ENCODE measurements at places on chromosomes 7 and 10.
A peak's percentile ranks its signal among the peaks of the same experiment; 100 is the strongest.

DNA sequence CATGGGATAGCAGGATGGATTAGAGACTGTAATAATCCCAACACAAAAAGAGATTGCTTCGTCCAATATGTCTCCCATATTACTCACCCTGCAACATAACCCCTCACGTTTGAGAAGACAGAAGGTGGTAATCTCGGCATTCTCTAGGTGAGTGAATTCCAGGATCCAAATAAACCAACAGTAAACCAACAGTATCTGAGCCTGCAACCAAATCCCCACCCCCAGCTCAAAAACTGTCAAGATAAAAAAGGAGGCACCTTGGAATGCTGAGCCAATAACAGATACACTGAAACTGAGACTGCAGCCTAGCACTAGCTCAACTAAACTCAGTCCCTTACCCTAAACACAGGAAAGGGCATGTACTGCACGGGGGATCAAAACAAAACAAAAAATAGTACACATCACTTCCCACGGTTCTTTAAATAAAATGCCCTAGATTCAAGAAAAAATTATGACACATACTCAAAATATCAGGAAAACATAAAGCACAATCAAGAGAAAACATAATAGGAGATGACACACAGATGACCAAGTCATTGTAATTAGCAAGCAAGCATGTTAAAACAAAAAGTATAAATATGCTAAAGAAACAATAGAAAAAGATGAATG is 28.0 kb downstream of the IPMK start:
- DNase-seq: no peak

DNA sequence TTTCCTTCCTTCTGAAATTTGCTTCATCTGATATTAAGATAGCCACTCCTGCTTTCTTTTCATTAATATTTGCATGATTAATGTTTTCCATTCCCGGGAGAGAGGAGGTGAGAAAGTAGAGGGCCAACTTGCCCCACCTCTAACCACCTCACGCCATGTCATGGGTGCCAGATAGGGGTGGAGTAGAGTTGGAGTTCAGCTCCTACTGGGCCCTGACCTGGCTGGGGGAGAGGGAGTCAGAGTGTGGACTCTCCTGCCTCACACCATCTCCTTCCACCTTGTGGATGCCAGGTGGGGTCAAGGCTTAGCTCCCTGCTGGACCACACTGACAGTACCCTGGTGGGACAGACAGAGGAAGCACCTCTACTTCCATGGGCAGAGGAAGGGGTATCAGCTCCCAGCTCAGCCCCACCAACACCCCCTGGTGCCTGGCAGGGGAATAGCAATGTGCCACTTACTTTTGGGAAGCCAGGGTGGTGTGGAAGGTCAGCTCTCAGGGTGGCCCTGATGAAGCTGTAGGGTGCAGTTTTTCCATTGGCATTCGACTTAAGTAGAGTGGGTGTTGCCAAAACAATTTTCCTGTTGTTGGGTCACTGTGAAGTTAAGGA is 28.0 kb downstream of the CHST12 start:
- peak; percentile 71 for DNase-seq

GRCh38 chr7:23918856-23919255 is 208.8 kb downstream of the STK31 start:
- DNase-seq: no peak

DNA sequence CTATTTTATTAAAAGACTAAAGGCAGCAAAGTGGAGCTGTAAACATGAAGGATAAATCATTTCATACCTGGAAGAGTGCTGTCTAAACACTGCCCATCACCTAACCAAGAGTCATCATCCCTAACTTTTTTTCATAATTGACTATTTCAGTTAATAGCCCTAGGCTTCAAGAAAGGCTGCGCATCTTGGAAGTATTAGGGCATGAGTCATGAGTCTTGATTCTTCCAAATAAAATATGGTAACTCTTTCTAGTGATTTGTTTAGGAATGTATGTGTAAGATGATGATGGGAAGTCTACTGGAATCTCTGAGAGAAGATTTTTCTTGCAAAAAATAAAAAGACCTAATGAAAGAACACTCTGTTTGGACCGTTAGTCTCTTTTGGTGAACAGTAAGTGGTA is 207.7 kb upstream of the AHR start:
- DNase-seq: no peak

DNA sequence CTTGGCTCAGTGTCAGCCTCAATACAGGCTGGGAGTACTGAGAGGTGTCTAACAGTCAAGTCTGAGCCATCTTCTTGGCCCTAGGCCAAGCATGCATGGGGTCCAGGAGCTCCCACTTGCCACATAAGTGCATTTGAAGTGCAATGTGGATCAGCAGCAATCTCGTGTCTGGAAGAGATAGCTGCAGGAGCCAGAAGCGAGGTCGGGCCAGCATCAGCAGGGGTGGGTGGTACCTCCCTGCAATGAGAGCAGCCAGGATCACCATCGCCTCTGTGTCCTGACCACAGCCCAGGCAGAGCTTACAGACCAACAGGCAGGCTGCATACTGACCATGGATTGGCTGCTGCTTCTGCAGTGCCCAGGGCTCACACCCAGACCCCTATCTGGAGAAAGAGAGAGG is 83.0 kb upstream of the CXCL12 start:
- no peak for DNase-seq

DNA sequence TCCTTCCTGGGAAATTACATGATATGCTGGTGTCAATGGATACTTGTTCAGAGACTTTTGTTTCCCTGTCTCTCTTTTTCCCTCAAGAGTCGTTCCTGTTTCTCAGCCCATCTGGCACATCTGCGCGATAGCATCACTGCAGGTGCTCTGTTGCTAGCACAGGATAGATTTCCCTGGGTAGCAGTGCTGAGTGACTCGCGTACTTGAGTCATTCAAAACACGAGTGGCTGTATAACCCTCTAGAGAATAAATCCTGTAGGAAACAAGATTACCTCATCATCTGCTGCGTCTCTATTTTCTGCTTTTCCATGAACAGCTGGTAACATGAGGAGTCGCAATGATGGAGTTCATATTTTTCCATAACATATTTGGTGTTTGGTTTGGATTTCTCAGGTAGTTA is 452.0 kb upstream of the FZD8 start:
- no peak for DNase-seq

DNA sequence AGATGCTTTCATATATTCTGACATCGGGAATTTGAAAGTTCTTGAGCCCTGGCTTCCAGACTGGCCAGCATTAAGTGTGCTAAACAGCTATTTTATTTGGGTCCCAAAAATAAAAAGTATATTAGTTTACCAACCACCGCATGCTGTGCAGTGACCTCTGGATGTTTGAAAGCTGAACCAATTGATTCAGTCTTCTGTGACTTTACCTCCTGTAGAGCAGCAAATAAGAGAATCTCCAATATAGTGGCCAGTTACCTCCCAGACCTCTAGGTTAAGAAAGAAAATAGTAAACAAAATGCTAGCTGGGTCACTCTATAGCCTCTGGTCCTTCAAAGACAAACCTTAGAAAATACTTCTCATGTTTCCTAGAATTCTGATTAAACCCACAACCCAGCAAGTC is 424.6 kb upstream of the NFE2L3 start:
- DNase-seq: no peak

DNA sequence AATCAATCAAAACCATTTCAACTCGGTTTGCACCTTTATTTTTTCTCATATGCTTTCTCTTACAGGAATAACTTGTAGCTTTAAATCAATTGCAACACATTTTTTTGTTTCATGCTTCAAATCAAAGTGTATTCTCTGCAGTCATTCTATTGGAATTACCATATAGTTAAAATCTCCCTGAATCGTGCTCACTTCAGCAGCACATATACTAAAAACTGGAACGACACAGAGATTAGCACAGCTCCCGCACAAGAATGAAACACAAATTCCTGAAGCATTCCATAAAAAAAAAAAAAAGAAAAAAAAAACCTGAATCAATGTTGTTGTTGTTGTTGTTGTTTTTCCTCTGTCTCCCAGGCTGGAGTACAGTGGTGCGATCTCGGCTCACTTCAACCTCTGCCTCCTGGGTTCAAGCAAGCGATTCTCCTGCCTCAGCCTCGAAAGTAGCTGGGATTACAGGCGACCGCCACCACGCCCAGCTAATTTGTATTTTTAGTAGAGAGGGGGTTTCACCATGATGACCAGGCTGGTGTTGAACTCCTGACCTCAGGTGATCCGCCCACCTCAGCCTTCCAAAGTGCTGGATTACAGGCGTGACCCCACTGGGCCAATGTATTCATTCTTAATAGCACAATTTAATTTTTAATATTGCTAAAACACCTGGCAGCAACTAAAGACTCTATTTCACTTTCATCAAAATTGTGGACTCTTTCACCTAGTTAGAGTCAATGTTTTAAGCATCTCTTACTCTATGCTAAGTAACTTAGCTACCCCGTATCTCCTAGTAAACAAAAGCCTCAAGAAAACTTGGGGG is 26.3 kb downstream of the ANKRD61 start:
- no peak for DNase-seq

GRCh38 chr10:124301736-124302135 is 117.0 kb downstream of the OAT start:
- DNase-seq: no peak

GRCh38 chr10:93715345-93715744 is 13.0 kb upstream of the FRA10AC1 start:
- DNase-seq: no peak

DNA sequence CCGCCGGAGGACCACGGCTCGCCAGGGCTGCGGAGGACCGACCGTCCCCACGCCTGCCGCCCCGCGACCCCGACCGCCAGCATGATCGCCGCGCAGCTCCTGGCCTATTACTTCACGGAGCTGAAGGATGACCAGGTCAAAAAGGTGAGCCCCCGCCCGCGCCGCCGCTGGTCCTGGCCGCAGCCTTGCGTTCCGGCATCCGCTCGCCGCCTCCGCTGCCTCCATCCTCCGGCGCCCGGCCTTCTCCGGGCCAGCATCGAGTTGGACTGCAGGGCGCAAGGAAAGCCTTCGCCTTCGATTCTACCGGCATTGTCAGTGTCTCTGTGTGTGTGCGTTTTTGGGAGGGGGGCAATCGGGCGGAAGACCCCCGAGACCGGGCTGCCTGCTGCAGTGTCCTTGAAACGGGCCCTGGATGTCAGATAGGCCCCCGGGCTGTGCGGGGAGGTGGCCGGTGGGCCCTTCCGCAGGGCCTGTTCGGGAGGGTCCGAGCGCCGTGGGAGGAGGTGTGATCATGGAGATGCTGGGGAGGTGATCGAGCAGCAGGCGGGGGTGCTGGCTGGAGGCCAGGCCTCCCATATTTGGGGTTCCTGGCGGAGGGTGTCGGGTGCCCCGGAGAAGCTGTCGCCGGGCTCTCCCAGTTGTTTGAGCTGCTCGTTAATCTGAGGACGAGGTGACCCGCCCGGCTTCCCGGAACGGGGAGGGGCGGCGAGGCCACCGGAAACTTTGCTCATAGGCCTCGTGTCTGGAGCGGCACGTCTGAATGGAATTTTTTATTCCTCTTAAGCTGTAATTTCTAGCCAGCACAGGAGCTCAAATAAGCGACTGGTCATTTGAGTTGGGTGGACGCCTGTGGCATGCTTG is 40.8 kb downstream of the HK1 start:
- no peak for DNase-seq

- DNase-seq: no peak
Measured at GRCh38 chr10:6514844-6515780, 65.0 kb downstream of the PRKCQ start.

- DNase-seq: no peak
Measured at GRCh38 chr10:30491916-30492515, 58.0 kb downstream of the MAP3K8 start.

- DNase-seq: no peak
Measured at GRCh38 chr7:140060243-140060630, 2.5 kb downstream of the PARP12 start.

GRCh38 chr7:103660455-103661371 is 214.7 kb upstream of the SLC26A5 start:
- DNase-seq: no peak

GRCh38 chr7:3861941-3862340 is 560.9 kb downstream of the SDK1 start:
- no peak for DNase-seq

DNA sequence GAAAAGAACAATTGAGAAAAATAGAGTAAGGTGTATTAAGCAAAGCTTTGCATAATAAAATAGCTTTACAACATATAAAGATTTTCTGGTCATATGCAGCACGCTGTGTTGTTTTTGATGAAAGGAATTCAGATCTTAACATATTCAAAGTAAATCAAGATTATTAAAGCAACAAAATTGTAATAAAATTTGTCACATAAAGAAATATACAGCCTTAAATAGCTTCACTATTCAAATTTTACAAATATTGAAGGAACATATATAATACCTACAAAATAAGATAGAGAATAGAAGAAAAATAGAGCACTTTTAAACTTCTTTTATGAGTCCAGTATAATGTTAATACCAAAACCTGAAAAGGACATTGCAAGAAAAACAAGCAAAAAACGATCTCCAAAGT is 749.1 kb upstream of the POT1 start:
- no peak for DNase-seq

DNA sequence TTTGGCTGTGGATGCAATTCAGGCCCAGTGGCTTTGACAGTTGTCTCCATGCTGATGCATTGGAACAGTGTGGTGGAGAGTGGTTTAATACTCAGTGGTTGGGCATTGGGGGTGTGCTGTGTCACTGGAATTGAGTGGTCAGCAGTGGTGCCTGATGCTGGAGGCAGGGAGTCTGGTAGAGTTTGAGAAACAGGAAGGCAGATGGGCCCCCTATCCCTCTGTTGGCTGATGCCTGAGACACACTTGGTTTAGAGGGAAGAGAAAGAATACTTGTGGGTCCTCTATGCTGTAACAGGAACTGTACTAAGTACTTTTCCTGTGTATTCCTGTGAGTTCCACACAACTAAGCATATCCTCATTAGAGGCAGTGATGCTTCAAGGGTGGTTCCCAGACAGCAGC is 55.4 kb downstream of the EEPD1 start:
- no peak for DNase-seq

GRCh38 chr7:36017111-36017510 is 135.9 kb upstream of the EEPD1 start:
- DNase-seq: no peak

DNA sequence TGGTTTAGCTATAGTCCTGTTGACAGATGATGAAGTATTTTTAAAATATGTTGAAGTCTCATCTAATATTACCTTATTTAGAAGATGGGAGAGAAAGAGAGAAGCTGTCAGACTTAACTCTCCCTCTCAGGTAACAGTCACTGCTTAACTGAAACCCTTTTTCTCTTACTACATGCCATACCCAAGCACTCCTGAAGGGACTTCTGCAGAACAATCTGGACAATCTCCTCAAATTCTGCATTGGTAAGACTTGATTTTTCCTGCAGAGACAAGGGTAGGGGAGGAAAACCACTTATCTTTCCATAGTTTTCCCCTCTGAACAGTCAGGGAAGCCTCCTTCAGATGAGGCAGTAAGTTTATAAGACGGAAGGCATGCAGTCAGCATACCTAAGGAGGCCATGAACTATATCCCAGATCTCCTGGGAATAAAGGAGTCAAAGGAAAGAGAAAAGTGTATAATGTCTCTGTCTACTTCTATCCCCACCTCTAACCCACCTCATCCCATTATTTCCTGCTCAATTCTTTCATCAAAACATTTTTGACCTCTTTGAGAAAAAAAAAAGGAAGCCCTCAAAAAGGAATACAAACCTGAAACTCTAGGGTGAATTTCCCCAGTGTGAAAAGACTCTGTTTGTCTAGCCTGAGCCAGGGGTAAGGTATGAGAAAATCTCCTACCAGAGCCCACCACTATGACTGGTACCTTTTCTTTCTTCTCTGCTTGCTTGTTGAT is 9.4 kb downstream of the ZCWPW1 start:
- DNase-seq: peak; percentile 31

- no peak for DNase-seq
Measured at GRCh38 chr7:101294039-101294831, 27.4 kb downstream of the IFT22 start.

All from NAMALWA (cell line).